NCI-H446 (cell line): ENCODE measurements at places on chromosomes 6 and 20.

DNA sequence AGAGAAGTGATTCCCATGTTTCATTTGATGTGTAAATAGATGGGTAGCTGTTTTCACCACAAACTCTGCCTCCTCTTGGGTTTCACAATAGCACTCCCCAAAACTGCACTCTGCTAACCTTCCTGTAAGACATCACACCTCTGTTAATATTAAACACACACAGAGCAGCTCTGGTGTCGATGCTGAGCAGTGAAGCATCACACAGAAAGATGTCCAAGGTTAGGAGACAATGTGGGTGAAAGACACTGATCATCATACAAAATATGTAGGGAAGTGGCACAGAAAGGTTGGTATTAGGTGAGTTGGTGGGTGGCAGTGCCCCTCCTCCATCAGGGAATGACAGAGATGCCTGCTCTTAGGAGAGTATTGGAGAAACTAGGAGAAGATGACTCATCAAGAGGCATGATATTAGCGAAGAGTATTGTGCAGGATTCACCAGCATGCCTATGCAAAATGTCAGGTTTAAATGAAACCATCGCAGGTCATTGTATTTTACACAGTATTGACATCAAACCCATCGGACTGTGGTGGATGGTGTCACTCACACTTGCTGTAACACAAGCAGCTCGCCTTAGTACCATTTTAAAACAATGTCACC lies 199.7 kb downstream of the TBXT start:
- DNase-seq, result no peak

- no peak for DNase-seq
These were observed 5.4 kb downstream of the RALY start for GRCh38 chr20:33999025-33999649.

DNA sequence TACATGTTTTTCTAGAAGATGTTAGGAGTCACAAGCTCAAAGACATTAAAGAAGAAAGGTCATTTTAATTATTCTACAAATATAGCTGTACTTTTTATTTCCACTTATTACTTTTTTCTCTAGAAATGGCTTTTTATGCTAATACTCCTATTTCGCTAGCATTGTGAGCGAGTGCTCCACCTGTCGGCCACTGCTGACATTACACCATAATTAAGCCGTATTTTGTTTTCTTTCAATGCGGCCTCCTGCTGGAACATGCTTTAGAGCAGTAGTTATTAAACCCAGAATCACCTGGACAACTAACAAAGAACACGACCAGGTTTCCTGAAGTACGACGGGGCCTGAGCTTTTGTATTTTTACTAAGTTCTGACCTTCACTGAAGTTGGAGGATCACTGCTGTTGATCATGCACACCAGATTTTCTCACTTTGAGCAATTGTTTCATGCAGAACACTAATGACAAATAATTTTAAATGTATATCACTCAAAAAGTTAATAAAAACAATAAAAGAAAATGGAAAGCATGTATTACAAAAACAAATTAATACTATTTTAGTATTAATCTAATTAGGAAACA lies 74.1 kb upstream of the PAK5 start:
- peak; percentile 39 for DNase-seq

GRCh38 chr20:12570371-12570770 lies 438.4 kb upstream of the SPTLC3 start:
- DNase-seq, result peak; percentile 52

GRCh38 chr6:15800841-15801617 lies 138.2 kb upstream of the DTNBP1 start:
- no peak for DNase-seq

DNA sequence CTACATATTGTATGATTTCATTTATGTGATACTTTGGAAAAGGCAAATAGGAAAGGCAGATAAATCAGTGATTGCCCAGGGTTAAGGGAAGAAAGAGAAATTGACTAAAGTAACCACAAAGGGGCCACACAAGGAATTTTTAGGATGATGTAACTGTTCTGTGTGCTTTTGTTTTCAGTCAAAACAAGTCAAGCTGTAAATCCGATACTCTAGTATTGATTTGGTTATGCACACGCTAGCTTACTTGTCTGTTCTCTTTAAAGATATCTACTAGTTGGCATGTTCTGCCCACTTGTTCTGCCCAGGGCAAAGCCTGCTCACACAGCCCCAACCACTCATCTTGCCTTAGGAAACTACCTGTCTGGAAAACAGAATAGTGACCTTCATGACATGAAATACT lies 6.4 kb downstream of the FBXL4 start:
- DNase-seq, result no peak
